Small intestine (tissue), 16 donors: ENCODE measurements at places on chromosomes 13 and 19.
A peak's percentile ranks its signal among the peaks of the same experiment; 100 is the strongest.

DNA sequence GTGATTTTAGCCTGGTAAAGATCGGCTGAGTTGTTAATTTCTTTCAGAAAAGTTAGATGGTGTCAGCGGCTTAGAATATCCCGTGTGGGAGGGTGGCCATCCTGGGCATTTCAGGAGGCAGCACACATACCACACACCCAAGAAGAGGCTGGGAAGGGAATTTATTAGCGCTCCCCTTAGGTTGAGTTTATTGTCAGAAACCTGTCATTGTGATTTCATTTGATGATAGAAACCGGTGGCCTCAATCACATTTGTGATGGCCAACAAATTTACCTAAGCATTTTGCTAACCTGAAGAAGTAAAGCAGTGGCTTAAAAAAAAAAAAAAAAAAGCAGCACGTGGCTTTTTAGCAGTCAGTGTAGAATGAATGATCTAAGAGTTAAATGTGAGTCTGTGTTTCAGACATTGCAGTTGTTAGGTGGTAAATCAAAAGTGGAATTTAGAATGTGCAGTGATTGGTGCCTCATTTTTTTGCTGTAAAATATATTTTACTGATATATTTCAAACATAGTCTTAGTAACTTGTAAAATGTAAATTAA is 2.7 kb downstream of the SIPA1L3 start:
- DNase-seq: no peak

DNA sequence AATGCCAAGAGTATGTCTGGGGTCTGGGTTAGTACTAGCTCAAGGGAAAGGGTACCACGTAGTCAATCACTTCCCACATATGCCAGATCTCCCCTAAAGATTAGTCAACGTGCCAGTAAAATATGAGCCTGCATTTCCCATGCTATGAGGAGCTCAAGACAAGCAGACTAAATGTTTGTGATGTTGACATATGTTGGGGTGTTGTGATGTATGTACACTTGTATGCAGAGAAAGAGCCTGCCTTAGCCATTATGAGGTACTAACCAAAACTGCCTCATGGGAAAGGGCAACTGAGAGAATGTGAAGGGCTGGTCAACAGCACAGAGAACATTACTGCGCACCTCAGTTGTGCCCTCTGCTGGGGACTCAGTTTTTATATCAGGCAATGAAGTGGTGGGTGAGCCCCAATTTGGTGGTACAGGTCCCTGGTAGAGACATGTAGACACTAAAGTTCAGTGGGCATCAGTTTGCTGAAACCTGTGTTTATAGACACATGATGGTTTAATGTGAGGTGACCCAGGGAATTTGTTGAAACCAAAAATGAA is 287.0 kb downstream of the DCT start:
- peak; percentile 46 for DNase-seq

DNA sequence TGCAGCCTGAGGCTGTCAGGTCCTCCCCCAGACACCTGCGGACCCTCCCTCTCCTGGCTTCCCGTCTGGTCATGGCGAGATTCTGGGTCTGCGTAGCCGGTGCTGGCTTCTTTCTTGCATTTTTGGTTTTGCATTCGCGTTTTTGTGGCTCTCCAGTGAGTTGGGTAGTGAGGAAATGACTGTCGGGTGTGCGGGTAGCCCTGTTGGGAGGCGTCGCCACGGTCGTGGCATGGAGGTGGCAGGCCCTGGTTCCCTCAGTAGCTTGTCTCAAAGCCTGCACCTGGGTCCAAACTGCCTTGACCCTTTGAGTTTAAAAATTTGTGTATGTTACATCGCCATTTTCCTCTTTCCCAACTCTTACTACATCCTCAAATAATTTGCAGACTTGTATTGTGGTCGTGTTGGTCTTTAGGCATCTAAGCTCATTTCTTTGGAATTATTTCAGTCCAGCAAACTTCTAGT is 344 bp downstream of the NHLRC3 start:
- DNase-seq: peak; percentile 42

DNA sequence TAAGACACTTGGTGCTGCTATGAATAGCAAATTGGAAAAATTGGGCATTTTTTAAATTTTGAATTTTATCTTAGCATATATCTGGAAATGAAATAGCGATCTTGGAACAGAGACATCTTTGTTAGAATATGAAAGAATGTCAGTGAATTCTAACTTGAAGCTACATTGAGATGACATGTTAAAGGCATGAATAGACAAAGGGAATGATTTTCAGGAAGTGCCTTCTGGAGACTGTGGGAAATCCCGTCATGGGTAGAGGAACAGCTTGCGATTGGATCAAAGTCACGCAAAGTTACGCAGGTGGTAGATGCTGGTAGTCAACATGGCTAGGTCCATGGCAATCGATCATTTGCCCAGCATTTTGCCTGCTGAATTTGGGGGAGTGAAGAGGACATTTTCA is 43.5 kb downstream of the LRCH1 start:
- no peak for DNase-seq

- DNase-seq: no peak
These were observed 149.1 kb downstream of the KLF12 start for GRCh38 chr13:73984949-73985691.

DNA sequence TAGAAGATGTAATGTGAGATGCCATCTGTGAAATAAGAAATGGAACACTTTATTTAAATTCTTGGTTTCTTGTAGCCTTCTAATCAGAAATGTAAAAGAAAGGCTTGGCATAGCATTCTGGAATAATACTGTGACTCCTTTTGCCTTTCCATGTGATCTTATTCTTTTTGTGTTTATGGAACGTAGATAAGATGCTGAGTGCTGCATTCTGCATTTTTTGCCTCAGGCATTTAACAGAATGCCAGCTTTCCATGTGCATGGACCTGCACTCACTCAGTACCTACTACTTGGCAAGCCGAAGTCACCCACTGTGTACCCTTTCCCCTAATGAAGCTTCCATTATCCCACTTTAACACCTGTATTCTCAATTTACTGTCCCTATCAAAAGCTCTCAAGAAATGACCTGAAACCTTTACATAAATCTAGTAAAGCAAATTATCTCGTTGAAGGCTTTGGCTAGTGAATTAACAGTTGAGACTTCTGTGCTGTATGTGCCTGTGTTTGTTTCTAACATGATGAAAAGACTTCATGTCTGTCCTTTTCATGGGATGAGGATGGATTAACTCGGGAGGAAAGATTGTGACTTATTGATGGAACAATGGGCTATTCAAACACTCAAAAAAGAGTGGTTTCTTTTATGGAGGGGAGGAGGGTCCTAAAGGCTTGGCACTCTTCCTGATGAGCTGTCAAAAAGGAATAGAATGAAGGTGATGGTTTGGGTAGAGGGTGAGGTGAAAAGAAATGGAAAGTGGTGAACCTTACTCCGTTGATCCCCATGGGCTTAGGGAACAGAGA is 44.7 kb upstream of the FRY start:
- DNase-seq: no peak

DNA sequence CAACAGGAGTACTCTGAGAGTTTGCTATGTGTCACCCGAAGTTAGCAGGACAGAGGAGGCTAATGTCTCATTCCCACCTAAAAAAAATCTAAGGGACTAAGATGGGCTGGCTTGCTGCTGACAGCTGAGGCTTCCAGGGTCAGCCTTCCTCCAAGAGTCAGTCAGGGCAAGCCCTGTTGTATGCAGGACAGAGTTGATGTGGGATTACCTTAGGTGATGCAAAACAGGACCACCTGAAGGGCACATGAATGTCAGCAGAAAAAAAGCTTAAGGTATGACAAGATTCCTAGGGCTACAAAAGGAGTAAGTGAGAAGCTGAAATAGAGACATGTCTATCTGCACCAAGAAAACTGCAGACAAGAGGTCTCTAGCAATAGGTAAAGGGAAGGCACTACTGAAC is 151.5 kb downstream of the NHLRC3 start:
- no peak for DNase-seq

GRCh38 chr13:82010780-82011179 is 1669.9 kb upstream of the SPRY2 start:
- DNase-seq: no peak

DNA sequence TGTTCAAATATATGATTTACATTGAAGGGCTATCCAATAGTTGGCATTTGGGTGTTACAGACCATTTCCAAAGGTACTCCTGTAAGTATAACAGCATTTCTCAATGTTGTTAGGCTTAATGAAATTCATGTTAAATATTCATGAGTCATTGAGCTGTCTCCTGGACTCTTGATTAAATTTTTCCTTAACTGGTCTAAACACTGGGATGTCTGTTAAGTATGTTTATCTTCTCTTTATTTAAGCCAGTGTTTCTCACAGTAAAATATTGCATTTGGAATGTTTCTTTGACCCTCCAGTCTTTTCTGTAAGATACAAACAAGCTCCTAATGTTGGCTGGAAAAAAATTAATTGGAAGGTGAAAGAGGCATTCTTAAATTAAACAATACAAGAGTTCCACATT is 402.5 kb upstream of the HTR2A start:
- no peak for DNase-seq

DNA sequence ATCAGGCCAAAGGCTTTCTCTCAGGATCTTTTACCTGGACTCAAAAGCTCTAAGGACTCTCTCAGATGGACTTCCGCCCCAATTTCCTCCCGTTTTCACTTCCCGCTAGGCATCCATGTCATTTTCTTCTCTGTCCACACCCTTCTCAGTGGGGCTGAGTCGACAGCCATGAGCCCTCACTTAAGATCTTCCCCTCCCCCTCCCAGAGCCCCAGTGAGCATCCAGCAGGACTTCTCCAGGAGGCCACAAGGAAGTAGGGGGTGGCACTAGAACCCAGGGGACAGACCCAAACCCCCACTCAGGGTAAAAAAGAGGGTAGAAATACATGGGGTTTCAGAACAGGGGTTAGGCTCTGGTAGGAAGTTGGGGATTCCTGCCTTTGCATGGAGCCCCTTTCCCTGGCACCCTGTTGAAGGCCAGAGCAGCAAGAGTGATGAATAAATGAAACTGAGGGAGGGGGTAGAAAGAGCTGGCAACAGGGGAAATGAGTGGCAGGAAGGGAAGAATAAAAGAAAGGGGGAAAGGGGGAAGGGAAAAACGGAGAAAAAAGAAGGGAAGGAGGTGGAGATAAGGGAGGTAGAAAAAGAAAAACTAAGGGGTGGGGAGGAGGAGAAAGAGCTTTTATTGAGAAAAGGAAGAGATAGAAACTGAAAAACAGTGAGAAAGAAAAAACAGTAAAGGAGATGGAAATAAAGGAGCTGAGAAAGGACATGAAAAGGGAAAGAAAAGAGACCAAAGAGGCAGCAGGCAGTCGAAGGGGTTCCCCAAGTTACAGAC is 42.3 kb downstream of the DEDD2 start:
- DNase-seq: no peak

DNA sequence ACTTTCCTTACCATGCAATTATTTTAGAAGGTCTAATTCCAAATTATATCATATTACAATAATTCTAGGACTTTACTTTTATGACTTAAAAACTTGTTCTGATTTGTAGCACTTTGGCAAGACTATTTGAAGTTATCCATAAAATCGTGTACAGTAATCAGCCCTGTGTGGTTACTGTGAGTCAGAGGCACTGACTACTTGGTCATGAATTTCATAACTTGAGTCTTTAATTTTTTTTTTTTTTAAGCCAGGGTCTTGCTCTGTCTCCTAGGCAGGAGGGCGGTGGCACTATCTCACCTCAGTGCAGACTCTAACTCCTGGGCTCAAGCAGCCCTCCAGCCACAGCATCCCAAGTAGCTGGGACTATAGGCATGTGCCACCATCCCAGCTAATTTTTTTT is 1319.2 kb upstream of the SLC10A2 start:
- DNase-seq: no peak

DNA sequence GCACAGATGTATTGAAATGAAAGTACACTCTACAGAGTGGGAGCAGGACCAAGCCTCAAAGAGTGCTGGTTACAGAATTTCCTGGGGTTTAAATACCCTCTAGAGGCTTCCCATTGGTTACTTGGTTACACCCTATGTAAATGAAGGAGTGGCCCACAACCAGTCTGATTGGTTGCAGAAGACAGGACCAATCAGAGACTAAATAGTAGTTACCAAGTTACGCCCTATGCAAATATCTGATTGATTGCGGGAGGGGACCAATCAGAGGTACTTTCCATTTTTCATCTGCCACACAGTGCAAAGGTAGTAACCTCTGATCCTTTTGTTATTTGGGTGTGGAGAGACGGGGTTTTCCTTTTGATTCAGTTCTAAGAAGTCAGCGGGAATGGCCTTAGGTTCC is 5.5 kb upstream of the ZFP82 start:
- DNase-seq: no peak

DNA sequence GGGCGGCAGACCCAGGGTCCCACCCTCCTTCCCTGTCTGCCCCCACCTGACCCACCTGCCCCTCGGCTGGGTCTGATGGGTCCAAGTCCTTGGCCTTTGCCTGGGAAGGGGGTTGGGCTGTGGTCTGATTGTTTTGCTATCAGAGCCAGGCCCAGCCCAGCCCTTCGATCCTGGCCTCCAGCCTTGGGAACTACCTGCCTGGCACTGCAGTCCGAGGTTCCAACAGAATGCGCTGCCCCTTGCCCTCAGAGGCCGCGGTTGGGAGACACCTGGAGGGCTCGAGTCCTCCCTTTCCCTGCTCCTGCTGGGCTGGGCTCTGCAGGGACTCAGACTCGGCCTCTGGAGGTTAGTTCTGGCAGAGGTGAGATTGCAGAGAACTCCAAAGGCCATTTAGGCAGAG is 1.6 kb downstream of the CCL25 start:
- DNase-seq: peak; percentile 84
